ENCODE measurements at places on chromosomes 3 and 15. TPM values are rescaled to one million over a fixed set of nuclear protein-coding genes. Genes with fewer than 3 reads are reported as not detected.

GRCh38 chr3:65733459-65733858 is 305.3 kb downstream of the MAGI1 start:
- no peak for DNase-seq

DNA sequence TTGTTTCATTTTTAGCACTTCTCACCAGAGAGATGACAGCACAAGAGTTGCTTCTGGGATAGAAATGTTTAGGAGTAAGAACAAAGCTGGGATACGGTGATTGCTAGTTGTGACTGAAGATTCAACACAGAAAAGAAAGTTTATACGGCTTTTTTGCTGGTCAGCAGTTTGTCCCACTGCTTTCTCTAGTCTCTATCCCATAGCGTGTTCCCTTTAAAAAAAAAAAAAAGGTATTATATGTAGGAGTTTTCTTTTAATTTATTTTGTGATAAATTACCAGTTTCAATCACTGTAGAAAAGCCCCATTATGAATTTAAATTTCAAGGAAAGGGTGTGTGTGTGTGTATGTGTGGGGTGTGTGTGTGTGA is 48.0 kb downstream of the PGPEP1L start:
- DNase-seq: no peak

GRCh38 chr15:40054855-40055575 is 16.0 kb upstream of the SRP14 start:
- no peak for DNase-seq

- DNase-seq: no peak
Measured at GRCh38 chr15:48537271-48538113, 108.0 kb downstream of the FBN1 start.

GRCh38 chr15:40909662-40910630 is 15.7 kb downstream of the VPS18 start:
- no peak for DNase-seq

Gene LRRC2
- total RNA-seq: 0.39 TPM

Gene CXCR6
- not detected for total RNA-seq

Gene NDN
- 19.2 TPM for total RNA-seq
